M059J (cell line): ENCODE measurements at places on chromosomes 7 and 10. TPM values are rescaled to one million over a fixed set of nuclear protein-coding genes. Genes with fewer than 3 reads are reported as not detected.

DNA sequence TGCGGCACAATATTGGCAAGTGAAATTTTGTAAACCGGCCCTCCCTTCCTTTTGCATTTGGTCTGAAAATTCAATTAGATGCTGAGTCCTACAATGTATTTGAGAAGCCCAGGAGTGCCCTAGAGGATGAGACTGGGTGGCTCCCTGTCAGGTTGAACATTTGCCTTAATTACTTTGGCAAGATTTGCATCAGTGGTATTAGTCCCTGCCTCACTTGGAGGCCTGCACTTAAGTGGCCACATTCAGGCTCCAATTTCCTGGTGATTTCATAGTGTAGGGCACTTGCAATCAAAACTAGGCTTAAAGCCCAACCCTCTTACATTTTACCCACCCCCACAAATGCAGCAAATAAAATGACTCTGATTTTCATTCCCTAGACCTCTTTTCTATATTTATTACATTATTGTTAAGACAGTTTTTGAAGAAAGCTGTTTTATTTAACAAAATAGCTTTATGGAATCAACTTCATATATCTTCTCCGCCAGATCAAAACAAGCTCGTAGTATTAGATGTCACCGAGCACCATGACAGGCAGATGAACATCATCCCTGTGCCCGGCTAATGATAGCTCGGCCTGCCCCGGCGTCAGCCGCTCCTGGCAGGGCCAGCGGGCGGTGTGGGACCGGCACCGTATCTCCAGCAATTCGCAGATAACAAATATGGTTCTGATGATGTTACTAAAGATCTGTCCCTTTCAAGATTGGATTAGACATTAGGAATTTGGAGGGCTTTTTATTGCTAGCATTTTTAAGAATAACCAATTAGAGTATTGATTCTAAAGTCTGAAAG, 73.6 kb downstream of the EGFR start:
- no peak for DNase-seq

DNA sequence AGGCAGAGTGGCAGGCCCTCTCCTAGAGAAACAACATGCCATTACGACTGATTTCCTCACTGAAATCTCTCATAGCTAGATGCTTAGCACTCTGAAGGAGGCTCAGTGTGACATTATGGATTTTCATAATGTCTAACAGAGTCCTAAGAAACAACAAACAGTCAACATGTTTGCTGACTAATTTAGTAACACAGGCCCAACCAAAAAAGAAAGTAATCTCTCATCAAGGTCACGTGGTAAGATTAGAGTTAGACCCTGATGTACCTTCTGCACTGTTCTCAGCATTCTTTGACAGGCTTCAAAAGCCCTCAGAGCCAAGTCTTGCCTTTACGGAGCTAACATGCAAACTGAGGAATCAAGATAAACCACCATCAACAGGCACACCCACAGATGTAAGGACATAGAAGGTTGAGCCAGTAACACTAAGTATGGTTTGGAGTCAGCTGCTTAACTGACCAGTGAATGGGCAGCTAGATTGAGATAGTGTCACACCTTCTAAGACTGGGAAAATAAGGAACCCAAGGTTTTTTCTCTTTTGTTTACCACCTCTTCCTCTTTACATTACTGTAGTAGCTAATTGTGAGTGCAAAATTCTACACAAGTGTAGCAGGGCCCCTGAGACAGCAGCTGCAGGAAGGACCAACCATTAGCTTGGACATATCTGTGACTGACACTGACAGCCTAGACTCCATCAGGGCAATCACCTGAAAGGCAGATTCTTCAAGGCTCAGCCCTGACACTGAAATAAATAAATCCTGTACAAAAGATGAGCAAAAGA, 15.3 kb upstream of the KCNIP2 start:
- no peak for DNase-seq

- no peak for DNase-seq
Observed at GRCh38 chr10:12839941-12840611, 161.4 kb downstream of the CCDC3 start.

- DNase-seq, result peak; percentile 72
Observed at GRCh38 chr10:86757113-86757972, 924 bp downstream of the BMPR1A start.

Gene CCL26
- 28.4 and 33.9 TPM in 2 replicates for total RNA-seq
